ENCODE measurements at places on chromosomes 1 and 21. TPM values are rescaled to one million over a fixed set of nuclear protein-coding genes. Genes with fewer than 3 reads are reported as not detected.

Gene CROCC
- 24.7 TPM for total RNA-seq

- peaks cover 10% of the 10 kb centered on the region for H3K36me3 ChIP-seq
- H3K4me1 ChIP-seq, result no peaks in the 10 kb centered on the region
- no peak overlapping the region for H3K27ac ChIP-seq
- no peak for DNase-seq
- H3K4me3 ChIP-seq, result no peak overlapping the region
Measured at GRCh38 chr21:37348664-37349063, 17.9 kb upstream of the DYRK1A start.

Gene CD2
- total RNA-seq, result not detected

Gene IFI6
- 36.1 TPM for total RNA-seq

Gene ADGRL4
- 4.9 TPM for total RNA-seq

Gene OPRD1
- 0.10 TPM for total RNA-seq

DNA sequence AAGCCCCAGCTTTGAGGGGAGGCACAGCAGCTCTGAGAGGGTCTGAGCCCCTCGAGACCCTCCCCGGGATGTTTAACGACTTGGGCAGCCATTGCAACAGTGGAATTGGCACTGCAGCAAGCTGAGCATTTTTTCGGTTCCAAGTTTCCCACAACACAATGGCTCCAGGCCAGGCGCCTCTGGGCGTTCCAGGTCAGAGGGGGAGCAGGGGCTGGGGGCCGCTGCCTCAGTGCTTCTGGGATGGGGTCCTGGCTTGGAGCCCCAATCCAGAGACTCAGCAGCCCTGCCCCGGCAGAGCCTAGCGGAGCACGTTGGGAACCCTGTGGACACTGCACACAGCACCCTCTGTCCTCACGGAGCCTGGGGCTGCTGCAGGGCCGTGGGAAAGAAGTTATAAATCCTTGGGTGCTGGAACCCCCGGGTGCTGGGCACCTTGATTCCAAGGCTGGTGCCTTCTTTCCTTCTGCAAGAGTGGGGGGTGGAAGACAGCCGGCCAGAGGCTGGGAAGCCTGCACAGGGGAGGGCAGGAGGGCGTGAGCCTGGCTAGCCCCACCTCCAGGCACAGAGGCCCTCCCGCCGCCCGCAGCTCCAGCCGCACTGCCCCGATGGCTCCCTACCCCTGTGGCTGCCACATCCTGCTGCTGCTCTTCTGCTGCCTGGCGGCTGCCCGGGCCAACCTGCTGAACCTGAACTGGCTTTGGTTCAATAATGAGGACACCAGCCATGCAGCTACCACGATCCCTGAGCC lies 50.1 kb downstream of the COL18A1 start:
- DNase-seq, result peak; percentile 77
- peaks cover 1% of the 10 kb centered on the region for H3K36me3 ChIP-seq
- peaks cover 32% of the 10 kb centered on the region for H3K4me1 ChIP-seq

DNA sequence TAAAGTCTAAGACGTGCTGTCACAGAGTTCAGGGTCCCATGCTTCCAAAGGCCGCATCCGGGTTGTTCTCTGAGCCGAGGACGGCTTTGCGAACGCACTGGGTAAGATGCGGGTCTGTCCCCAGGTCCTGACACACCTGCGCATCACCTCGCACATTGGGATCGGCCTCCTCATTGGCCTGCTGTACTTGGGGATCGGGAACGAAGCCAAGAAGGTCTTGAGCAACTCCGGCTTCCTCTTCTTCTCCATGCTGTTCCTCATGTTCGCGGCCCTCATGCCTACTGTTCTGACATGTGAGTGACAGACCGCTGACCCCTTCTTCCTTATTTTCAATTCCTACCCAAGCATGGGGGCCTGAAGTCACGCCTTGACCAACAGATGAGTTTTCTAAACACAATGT lies 25.3 kb downstream of the TFF3 start:
- peak; percentile 61 for DNase-seq
- no peaks in the 10 kb centered on the region for H3K36me3 ChIP-seq
- H3K4me1 ChIP-seq, result peaks cover 8% of the 10 kb centered on the region

DNA sequence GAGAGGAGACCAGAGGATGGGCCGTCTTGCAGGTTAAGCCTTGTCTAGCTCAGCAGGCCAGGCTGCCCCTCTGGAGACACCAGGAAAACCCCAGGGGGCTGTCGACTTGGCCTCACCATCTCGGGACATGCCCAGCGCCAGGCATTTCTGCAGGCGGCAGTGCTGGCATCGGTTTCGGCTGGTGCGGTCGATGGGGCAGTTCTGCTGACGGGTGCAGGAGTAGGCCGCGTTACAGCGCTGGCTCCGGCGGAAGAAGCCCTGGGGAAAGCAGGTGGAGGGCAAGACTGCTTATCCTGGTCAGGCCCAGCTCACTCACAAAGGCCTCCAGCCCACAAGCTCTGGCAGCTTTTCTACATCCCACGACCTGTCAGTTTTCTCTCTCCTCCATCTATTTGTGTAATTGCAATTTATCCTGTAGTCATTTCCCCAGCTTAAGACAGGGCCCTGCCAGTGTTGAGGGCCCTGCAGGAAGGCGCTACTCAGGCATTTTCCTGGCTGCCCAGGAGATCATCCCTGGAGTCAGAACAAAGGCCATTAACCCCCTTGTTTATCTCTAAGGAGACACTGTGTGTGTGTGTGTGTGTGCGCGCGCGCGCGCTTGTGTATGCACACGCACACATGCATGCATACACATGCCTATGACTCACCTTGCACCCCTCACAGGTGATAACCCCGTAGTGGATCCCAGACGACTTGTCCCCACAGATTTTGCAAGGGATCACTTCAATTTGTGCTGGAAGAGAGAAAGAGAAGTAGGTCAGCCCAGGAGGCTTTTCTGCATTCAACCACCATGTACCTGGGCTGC lies 11.5 kb upstream of the LINGO4 start:
- no peak for DNase-seq
- H3K4me1 ChIP-seq, result no peaks in the 10 kb centered on the region
- no peaks in the 10 kb centered on the region for H3K36me3 ChIP-seq
- no peak overlapping the region for H3K27ac ChIP-seq

- H3K27ac ChIP-seq, result no peak overlapping the region
- DNase-seq, result no peak
- H3K4me1 ChIP-seq, result peaks cover 51% of the 10 kb centered on the region
- peaks cover 2% of the 10 kb centered on the region for H3K36me3 ChIP-seq
- H3K27me3 ChIP-seq, result no peaks in the 10 kb centered on the region
Measured at GRCh38 chr1:162215902-162216301, 146.4 kb downstream of the NOS1AP start.

Gene UQCRHL
- total RNA-seq, result 1.3 TPM

DNA sequence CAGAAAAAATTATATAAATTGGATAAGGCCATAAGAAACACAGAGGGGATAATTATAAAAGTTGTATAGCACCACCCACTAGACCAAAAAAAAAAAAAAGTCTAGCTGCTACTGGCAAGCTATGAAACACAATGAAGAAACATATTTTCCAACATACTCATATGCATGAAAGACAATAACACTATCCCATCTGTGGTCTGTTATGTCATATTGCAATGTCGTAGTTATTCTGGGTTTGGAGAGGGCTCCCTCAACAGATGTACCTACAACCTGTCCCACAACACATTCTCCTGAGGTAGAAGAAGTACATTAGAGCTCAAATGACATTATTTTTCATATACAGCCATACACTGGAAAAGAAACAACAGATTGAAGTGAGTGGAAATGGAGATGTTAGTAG lies 517.6 kb upstream of the ADGRL4 start:
- no peaks in the 10 kb centered on the region for H3K27me3 ChIP-seq
- DNase-seq, result no peak
- no peaks in the 10 kb centered on the region for H3K4me1 ChIP-seq
- H3K36me3 ChIP-seq, result no peaks in the 10 kb centered on the region
- H3K27ac ChIP-seq, result no peak overlapping the region
- no peak overlapping the region for H3K4me3 ChIP-seq

DNA sequence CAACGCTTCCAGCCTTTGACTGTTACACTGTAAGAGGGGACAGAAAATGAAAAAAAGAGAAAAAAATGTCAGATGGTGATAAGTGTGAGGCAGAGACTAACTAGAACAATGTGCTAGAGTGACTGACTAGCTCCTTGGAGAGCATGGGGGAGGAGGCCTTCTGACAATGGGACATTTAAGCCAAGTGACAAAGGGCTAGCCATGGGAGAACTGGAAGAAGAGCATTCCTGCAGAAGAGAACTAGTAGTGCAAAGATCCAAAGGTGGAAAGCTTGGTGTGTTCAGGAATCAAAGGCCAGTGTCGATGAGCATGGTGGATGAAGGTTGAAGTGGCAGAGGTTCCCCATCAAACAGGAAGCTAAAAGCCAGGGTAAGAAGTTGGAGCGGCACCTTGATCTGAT lies 25.8 kb downstream of the STYXL2 start:
- H3K36me3 ChIP-seq, result peaks cover 19% of the 10 kb centered on the region
- no peak overlapping the region for H3K4me3 ChIP-seq
- no peak overlapping the region for H3K27ac ChIP-seq
- H3K4me1 ChIP-seq, result peaks cover 21% of the 10 kb centered on the region

GRCh38 chr1:25019337-25020172 lies 89.5 kb upstream of the RUNX3 start:
- H3K36me3 ChIP-seq, result no peaks in the 10 kb centered on the region
- no peak overlapping the region for H3K27ac ChIP-seq
- DNase-seq, result no peak
- no peaks in the 10 kb centered on the region for H3K27me3 ChIP-seq

DNA sequence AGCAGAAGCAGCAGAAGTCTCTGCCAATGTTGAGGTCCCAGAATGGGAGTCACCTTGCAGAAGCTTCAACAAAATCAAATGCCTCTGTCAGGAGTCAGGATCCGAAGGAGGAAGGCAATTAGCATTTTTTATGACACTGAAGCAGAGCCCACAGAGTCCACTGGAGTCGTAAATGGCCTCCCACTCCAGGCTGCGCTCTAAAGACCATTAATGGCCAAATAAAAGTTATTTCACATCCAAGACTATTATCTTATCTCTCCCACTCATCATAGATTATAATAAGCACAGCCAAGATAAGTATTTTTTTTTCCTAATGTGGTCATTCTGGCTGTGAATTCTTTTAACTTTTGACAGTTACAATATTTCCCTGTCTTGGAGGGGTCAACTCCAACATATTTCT lies 191.1 kb upstream of the C8B start:
- no peak overlapping the region for H3K4me3 ChIP-seq
- no peaks in the 10 kb centered on the region for H3K36me3 ChIP-seq
- no peak overlapping the region for H3K27ac ChIP-seq

Gene GREM2
- 0.05 TPM for total RNA-seq

Gene SRGAP2C
- total RNA-seq, result 38.8 TPM

Gene RGS4
- 14.1 TPM for total RNA-seq

GRCh38 chr1:17990401-17990800 lies 117.2 kb upstream of the IGSF21 start:
- no peak overlapping the region for H3K4me3 ChIP-seq
- no peaks in the 10 kb centered on the region for H3K36me3 ChIP-seq
- DNase-seq, result no peak
- peaks cover 8% of the 10 kb centered on the region for H3K27me3 ChIP-seq
- H3K4me1 ChIP-seq, result no peaks in the 10 kb centered on the region
- H3K27ac ChIP-seq, result no peak overlapping the region

DNA sequence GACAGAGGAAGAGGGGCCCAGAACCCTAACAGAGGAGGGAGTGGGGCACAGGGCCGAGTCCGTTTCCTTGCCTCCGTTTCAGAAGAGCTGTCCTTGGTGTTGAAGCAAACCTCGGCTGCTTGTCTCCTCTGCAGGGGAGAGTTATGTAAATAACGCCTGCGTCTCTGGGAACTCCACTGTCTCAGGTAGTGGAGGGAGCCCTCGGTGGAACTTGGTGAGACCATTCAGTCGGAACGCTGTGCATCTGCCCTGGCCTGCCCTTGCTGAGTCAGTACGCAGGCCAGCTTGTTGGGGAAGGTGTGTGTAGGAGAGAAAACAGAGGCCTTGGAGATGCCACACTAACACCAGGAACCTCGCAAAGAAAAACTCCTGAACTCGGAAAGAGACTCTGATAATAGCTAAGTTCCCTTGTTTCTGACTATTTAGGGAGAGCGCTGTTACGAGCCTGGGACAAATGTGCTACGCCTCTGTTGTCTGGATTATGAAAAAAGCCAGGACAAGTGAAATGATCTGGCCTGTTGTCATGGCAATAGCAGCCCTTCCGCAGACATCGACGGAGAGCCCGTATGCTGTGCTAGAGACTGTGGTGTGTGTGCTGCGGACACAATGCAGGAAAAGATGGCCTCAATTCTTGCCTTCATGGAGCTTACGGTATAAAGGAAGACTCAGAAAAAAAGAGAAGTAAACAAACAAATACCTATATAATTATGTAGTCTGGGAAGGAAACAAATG lies 94.6 kb upstream of the AKT3 start:
- peak overlapping the region; percentile 3 for H3K27ac ChIP-seq
- H3K4me1 ChIP-seq, result peaks cover 5% of the 10 kb centered on the region
- no peak overlapping the region for H3K4me3 ChIP-seq
- H3K27me3 ChIP-seq, result no peaks in the 10 kb centered on the region
- H3K36me3 ChIP-seq, result no peaks in the 10 kb centered on the region
- DNase-seq, result no peak

- no peak for DNase-seq
- peak overlapping the region; percentile 82 for H3K27ac ChIP-seq
- no peaks in the 10 kb centered on the region for H3K27me3 ChIP-seq
- H3K36me3 ChIP-seq, result peaks cover 22% of the 10 kb centered on the region
Measured at GRCh38 chr1:19309123-19309813, 2.7 kb downstream of the AKR7A2 start.

- H3K4me3 ChIP-seq, result no peak overlapping the region
- no peak overlapping the region for H3K27ac ChIP-seq
- no peaks in the 10 kb centered on the region for H3K4me1 ChIP-seq
- no peaks in the 10 kb centered on the region for H3K36me3 ChIP-seq
- DNase-seq, result no peak
Measured at GRCh38 chr1:36595921-36596320, 113.2 kb upstream of the CSF3R start.

Gene RGSL1
- not detected for total RNA-seq

Gene TCHHL1
- total RNA-seq, result not detected

Gene RAB13
- total RNA-seq, result 137 TPM

- peak overlapping the region; percentile 95 for H3K27ac ChIP-seq
- H3K4me1 ChIP-seq, result peaks cover 52% of the 10 kb centered on the region
- H3K4me3 ChIP-seq, result no peak overlapping the region
- no peaks in the 10 kb centered on the region for H3K36me3 ChIP-seq
- DNase-seq, result no peak
Measured at GRCh38 chr1:229714964-229715603, 89.0 kb downstream of the URB2 start.

DNA sequence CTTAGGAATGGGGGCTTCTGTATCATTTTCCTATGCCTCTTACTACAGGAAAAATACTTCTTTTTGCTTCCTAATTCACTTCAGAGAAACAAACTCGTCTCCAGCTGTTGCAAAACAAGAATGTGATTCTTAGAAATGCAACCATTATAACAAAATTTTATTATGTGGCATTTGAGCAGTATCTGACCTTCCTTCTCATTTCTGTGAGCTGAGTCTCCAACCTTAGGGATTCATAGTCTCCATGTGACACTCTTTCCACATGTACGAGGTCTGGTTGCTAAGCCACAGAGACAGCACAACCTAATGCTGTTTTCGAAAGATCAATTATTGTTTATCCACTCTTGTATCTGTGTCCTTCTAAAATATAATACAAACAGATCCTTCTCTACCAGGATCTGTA lies 75.3 kb upstream of the RGS4 start:
- H3K36me3 ChIP-seq, result no peaks in the 10 kb centered on the region
- peaks cover 42% of the 10 kb centered on the region for H3K4me1 ChIP-seq
- no peak overlapping the region for H3K4me3 ChIP-seq
- H3K27me3 ChIP-seq, result no peaks in the 10 kb centered on the region
- no peak overlapping the region for H3K27ac ChIP-seq
- DNase-seq, result no peak
